ENCODE measurements at places on chromosomes 1 and 21.
A peak's percentile ranks its signal among the peaks of the same experiment; 100 is the strongest.

GRCh38 chr1:57799490-57800115, 375.7 kb upstream of the DAB1 start:
- no peak for DNase-seq

- peak; percentile 85 for DNase-seq
Observed at GRCh38 chr1:35505911-35506798, 51.0 kb downstream of the KIAA0319L start.

- DNase-seq = peak; percentile 23
Observed at GRCh38 chr21:32413015-32413504, 554 bp downstream of the EVA1C start.

- no peak for DNase-seq
Observed at GRCh38 chr1:28983509-28984310, 69.3 kb downstream of the EPB41 start.

DNA sequence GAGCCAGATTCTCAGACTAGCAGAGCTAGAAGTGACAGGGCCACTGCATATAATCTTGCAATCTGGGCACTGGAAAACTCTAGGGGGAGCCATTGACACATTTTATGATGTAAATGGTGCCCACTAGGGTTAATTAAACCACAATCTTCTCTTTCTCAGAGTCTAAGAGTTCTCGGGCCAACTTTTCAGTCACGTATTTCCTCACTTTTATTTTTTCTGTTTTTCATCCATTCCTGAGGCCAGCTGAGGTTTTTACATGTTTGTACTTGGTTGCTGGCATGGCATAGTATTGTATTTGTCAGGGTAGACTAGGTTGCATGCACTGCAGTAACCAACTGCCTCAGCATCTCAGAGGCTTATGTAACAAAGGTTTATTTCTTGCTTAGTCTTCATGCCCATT, 138.2 kb downstream of the ZNF326 start:
- peak; percentile 32 for DNase-seq

- DNase-seq = no peak
Observed at GRCh38 chr1:97033949-97034348, 312.4 kb downstream of the PTBP2 start.

DNA sequence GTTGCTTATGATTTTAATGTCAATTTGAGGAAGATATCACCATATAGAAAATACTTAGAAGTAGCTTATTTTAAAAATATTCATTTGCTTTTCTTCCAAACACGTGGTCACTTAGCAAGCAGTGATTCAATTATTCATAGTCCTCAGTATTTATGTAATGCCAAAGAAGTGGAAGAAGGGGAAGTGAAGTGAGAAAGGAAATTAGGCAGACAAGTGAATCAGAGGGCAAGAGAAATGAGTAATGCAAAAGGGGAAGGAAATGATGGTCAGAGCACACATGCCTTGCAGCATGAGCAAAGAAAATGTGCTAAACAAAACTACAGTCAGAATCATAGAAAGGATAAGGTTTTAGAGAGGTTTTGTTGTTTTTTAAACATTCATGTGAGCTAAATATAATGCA, 31.8 kb downstream of the SDCCAG8 start:
- peak; percentile 84 for DNase-seq

GRCh38 chr1:30892671-30893073, 15.9 kb downstream of the SDC3 start:
- no peak for DNase-seq

DNA sequence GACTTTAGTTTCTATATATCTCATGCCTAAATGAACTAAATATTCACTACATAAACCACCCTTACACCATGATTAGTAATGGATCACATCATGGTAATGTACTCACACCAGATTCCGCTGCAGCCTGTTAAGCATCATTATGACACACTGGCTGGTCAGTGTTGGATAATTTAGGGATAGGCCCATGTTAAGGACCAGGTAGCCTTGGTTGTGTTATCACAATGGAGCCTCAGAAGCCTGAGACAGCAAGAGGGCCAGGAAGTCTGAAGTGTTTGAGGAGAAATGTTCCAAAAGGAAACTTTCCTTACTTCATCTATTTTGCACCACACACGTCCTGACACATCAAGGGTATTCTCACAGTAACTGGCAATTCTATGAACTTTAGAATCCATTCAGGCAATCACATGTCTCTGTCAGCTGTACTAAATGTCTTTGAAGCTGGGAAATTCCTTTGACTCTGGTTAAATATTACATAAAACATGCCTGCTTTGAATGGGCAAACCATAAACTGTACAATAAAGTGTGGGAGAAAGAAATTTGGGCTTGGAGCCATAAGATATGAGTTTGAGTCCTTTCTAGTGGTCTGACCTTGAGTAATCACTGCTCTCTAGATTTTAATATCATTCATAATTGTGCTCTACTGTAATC, 105.3 kb upstream of the DPT start:
- DNase-seq = no peak

DNA sequence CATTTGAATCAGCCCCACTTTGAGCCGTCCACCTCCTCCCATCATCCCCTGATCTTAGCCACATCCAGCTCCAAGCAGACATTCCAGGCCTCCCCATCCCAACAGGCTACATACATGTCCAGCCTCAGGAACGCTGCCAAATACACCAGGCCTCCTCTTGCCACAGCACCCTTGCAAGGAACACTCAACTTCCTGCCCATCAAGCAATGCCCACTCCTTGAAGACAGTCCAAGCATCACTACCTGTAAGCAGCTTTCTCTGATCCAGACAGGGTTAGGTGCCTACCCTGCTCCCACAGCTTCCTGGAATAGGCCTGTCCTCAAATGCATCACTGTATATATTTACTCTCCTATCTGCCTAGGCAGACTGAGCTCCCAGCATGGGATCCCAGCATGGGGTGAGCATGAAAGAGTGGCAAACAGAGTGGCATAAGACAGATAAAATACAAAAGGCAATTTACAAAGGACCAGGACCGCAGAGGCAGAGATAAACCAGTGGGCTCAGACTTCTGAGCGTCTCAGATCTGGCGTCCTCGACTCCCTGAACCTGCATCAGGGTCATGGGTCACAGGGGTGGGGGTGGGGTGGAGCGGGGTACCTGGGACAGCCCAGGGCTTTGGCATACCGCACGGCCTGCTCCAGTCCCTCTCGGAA, 816 bp downstream of the HYI start:
- peak; percentile 51 for DNase-seq

GRCh38 chr1:27405074-27405473, 12.7 kb downstream of the GPR3 start:
- DNase-seq = peak; percentile 88

- no peak for DNase-seq
Observed at GRCh38 chr21:44931137-44931500, 8.7 kb upstream of the SLX9 start.

DNA sequence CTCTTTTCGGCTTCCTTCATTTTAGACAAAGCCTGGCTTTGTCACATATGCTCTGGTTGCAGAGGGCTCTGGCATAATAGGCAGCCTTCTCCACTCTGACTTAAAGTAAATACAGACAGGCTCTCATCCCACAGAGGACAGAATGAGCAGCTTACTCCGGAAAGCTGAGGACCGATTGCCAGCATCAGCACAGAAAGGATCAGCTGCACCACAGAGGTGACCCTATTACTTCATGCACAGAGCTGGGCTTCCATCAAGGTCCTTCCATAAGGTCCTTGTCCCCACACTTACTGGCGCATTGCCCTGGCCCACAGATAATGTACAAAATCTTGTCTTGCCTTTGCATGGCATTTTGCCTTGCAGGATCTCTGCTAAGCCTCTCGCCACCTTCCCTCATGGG, 67.6 kb downstream of the SEC16B start:
- no peak for DNase-seq

- peak; percentile 94 for DNase-seq
Observed at GRCh38 chr1:234611225-234611846, 1.4 kb upstream of the IRF2BP2 start.

DNA sequence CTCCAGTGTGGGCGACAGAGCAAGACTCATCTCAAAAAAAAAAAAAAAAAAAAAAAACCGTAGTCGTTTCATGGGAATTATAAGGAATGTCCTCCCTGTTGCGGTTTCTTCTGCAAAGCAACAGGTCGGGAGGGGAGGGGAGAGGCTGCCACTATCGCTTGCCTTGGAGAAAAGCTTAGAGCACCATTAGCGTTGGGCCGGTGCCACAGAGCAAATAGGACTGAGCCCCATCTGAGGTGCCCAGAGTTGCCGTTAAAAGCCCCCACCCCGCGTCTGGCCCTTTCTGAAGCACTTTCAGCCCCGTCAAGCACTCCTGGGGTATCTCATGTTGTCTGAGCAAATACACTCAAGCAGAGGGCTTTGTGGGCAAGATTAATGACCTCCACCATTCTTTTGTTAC, 2.2 kb downstream of the RIPPLY3 start:
- DNase-seq = no peak

GRCh38 chr1:160428655-160429054, 28.3 kb downstream of the VANGL2 start:
- peak; percentile 62 for DNase-seq

DNA sequence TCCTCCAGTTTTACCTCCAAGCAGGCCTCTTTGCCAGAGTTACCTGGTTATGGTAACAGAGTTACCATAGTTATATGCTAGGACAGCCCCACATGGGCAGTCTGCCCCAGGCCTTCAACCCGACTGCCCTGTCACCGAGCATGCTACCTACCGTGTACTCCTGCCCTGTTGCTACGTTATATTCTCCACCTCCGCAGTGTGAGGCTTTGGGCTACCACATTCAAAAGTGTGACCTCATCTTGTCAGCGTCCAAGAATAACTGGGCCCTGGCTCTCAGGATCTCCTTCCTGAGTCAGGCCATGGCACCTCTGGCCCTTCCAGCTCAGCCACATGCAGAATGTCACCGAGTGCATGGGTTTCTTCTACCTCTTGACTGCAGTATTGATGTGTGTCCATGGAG, 8.9 kb downstream of the MAPKAPK2 start:
- peak; percentile 70 for DNase-seq

DNA sequence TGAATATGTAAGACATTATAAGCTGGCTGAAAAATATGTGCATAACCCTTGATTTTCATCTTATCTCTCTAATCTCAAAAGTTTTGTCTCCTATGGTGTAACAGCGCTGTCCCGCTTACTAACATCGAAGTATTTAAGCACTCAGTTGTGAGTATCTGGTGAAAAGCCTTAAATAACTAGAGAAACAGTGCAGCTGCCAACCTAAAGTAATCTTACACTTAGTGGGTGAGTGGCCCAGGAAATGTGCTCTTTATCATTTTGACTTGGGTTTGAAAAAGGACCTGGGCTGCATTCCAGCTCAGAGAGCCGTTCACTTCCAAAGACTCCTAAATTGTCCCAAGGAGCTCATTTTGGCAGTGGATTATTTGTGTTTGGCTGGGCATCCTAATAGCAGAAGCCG, 225.9 kb downstream of the SPATA17 start:
- peak; percentile 31 for DNase-seq

- DNase-seq = no peak
Observed at GRCh38 chr1:8267307-8267706, 50.6 kb upstream of the SLC45A1 start.

DNA sequence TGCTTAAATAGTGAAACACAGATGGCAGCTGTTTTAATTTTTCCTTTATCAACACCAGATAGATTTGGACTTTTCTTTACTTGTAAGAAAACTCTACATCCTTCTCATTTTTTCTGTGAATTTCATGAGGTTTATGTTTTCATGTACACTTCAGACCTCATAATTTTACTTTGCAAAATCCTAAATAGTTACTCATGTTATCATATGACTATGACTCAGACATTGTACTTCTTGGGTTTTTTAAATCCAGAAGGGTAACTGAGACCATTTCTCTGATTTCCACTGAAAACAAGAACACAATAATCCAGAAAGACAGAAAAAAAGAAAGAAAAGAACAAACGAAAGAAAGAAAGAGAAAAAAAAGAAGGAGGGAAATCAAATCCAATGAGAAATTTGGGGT, 1021.6 kb downstream of the NCAM2 start:
- peak; percentile 47 for DNase-seq

DNA sequence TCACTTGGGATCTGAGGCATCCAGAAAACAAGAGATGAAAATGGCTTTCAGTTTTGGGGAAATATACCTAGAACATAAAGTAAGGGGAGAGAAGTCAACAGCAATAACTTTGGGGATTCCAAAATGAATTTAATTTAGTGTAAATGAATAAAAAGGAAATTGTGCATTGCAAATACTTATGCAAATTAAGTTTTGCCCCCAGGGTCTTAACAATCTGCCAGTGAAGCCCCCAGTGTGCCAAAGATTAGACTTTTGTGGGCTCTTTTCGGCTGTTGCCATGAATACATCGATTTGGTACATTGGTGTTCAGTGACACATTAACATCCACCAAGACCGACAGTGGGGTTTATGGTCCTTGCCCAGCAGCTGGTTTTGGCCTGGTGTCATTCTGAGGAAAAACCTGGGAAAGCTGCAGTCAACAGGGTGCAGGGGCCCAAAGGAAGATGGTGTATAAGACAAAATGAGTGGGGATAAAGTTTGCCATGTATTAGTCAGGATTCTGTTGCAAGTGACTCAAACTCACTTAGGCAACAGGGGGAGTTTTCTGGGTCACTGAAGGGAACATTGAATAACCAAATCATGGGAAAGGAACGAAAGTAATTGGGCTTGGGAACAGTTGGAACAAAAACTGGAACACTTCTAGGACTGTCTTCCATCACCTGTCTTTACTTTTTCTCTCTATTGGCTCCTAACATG, 30.2 kb upstream of the IGSF3 start:
- no peak for DNase-seq

- DNase-seq = no peak
Observed at GRCh38 chr1:20983297-20983889, 193.3 kb downstream of the EIF4G3 start.

GRCh38 chr1:160739098-160739511, at the start of gene SLAMF7:
Gene SLAMF7 (plus strand): TSS chr1:160739247. CDS start chr1:160739302, 55 bp downstream.
- DNase-seq = no peak

DNA sequence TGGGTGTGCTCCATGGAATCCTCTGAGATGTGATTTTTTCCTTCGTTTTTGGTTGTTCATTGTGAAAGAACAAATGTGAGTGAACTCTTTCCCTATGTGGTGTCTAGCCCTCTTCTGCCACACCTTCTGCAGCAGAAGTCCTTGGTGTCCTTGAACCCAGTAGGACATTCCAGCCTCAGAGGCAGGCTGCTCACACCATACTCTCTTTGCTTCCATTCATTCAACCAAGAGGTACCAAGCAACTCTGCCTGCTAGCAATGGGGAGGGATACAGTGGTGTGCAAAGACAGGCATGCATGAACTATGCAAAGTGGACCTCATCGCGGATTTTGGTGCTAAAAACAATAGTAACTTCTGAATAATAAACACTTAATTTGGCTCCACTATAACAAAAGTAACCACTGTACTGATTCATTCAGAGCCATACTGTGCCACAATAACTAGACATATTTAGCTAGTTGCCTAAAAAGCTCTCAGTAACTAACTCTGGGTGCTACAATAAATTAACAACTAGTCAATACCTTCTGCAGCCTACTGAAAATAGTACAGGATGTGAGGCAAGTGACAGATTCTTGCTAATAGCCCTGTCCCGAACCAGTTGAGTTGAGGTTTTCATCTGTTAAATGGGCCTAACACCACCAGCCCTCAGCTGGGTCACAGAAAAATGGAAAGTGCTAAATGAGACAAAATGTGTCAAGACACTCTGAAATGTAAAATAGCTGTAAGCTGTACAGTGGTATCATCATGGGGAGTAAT, 155.4 kb downstream of the SLC45A1 start:
- DNase-seq = no peak

GRCh38 chr1:204344665-204345355, 14.9 kb downstream of the PLEKHA6 start:
- DNase-seq = no peak
